ENCODE measurements at places on chromosomes 13 and 19.

DNA sequence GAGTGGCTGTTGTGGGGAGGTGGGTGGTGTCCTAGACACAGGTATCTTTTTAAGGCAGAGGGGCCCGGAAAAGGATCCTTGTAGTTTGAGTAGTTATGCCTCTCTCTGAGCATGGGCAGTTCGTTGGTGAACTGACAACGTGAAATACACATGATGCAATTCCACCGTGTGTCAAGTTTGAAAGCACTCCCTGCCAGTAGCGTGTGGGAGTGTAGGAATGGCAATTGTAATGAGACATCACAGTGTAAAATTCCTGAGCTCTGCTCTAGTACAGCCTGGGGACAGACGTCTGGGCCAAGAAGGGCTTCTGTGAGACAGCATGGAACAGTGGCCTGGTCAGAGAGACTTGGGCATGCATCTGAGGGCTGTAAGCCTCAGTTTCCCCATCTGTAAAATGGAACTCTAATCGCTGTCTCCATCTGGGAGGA lies 10.4 kb upstream of the ASF1B start:
- no peak for DNase-seq

GRCh38 chr13:27276188-27276587 lies 5.6 kb downstream of the RASL11A start:
- no peak for DNase-seq

DNA sequence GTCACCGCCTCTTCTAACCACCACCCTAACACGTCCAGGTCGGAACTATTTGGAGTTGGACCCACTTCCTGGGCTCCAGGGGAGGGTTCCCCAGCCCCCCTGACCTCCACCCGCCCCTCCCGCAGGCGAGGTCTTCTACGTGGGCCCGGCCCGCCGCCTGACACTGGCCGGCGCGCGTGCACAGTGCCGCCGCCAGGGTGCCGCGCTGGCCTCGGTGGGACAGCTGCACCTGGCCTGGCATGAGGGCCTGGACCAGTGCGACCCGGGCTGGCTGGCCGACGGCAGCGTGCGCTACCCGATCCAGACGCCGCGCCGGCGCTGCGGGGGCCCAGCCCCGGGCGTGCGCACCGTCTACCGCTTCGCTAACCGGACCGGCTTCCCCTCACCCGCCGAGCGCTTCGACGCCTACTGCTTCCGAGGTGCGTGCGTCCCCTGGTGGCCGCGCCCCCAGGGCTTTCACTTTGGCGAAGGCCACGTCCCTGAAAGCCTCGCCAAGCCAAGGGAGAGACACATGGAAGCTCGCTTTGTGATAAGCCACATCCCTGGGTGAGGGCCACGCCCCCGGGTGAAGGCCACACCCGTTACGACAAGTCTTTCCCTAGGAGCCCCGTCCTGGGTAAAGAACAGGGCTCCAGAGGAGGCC lies 13.2 kb downstream of the NCAN start:
- DNase-seq = peak; percentile 90

DNA sequence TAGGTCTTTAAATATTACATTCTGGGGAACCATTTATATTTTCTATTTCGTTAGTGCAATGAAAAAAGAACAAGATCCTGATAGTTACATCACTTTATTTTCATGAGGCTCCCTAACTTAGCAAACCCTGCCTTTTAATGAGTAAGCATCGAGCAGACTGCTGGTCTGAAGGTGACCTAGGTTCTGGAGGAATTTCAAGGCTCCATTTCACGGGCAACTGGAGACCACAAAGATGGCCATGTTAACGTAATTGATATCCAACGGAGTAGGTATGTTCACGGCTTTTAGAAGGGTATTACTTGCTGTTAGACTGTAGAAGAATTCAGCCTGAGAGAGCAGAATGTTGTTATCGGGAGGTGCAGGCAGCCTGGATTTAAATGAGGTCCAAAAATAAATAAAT lies 1597.6 kb downstream of the EFNB2 start:
- no peak for DNase-seq

- peak; percentile 75 for DNase-seq
Observed at GRCh38 chr13:30053939-30054338, 203.5 kb upstream of the UBL3 start.

- DNase-seq = no peak
Observed at GRCh38 chr19:53864308-53864836, 3.3 kb upstream of the MYADM start.

GRCh38 chr13:31775686-31776085 lies 36.4 kb downstream of the RXFP2 start:
- no peak for DNase-seq

DNA sequence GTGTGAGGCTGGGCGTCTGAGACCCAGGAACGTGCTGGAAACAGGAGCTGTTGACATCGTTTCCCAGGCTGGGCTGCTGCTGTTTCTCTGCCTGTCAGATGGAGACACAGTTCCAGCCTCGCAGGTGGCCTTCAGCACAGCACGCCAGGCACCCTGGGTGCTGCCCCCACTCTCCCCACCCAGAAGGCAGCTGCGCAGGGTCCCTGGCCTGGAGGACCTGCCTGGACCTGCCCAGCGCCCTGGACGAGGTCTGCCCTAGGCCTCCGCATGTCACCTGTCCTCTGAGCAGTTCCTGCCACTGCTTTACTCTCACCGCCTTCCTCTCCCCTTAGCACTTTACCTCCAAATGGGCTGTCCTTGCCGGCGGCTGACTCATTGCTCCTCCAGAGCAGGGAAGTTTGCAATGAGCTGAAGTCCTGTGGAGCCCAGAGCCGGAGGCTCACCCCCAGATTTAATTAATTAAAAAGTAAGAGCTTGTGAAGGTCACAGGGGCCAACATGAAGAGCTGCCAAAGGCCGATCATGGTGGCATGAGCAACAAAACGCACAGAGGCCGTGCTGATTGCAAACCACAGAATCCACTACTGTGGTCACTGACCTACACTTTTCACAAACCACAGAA lies 32.2 kb downstream of the C13orf46 start:
- DNase-seq = no peak

DNA sequence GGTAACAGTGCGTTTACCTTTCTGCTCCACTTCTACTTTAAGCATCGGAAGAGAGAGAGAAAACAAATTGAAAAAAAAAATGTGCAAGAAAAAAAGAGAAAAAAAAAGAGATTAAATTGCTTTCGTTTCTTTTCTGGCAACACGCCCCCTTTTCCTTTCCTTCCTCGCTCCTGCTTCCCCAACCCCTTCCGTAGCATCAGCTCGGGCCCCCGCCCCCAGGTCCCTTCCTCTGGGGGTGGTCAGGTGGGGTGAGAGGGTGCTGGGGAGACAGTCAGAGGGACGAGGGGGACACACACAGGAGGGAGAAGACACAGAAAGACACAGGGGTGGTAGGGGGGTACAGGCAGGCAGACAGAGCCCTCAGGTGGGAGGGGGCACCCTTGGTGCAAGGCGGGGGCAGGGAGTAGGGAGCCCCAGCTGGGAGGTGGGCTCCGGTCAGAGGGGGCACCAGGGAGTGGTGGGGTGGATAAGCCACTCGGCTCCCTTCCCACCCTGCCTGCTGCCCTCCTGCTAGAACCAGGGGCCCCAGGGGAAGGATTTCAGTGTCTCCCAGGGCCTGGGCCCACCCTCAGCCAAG lies 30.7 kb upstream of the ASF1B start:
- DNase-seq = no peak

DNA sequence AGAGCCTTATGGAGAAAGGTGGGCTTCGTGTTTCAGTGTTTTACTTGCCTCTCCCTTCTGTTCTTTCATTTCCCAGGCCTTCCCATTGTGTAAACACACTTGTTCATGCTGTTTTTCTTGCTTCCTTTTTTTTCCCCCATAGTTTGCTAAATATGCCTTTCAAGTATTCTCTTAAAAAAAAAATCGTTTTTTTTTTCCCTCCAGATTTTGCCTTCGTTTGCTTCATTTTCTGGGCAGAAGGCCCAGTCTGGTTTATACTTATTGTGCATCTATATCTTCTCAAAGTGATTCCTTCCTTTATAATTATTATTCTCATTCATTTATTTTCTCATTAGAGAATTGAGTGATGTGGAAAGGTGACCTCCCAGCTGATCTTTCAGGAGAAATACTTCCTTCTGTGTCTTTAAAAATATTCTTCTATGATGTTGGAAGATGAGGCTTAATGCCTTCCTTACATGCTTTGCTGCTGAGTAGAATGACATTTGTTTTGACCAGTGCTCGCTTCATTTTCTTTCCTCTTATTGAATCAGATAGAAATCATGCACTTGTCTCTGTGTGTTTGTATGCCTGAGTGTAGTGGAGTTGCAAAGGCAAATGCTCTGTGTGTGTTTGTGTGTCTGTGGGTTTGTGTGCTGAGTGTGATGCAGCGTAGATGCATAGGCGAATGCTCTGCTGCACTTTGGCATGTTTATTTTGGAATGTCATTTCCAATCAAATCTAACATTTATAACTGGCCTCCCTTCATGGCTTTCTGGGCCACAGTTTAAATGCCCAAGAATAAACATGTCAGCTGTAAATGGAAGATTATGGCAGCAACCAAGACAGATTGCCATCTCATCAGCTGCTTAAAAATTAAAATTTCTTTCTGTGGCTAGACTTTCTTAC lies 591.4 kb downstream of the FGF9 start:
- no peak for DNase-seq

Measured in ELF-1 (cell line).